ENCODE measurements at places on chromosomes 13 and 19. TPM values are rescaled to one million over a fixed set of nuclear protein-coding genes. Genes with fewer than 3 reads are reported as not detected.

DNA sequence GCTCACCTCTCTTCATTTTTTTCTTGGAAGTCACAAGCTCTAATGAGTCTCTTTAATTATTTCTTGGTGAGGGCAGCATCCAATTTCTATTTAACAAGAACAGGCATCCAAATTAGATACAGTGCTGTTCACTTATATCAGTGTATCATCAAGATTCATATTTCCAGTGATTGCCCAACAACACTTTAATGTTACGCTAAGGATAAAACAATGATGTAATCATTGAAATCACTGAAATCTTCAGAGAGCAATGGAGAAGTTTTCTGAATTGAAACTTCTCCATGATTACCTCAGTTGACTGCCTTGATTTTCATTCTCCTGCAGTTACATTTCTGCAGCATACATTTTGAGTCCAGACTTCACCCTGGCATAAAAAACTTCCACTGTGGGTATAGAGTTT, 17.1 kb upstream of the LRCH1 start:
- DNase-seq, result no peak

The FBXO27 gene
- 15.1 TPM for total RNA-seq

The SMIM17 gene
- total RNA-seq, result not detected

GRCh38 chr19:51027126-51027806, 850 bp upstream of the KLK11 start:
- DNase-seq, result no peak

DNA sequence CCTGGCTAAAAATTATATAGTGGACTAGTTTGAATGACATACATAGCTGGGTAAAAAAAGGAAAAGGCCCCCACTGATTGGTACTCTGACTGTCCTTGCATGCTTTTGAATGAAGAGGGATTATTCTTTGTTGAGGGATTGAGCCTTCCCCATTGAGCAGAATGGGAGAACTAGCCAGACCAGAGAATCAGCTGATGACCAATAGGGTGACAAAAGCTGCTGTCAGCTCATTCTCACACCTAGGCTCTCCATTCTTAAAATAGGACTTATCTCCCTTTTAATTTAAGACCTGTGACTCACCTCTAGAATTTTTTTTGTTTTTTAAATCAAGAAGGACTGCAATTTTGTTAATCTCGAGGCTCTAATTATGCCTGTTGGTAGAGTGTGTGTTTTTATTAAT, 79.3 kb downstream of the CRYL1 start:
- DNase-seq, result no peak

Data from Right ventricle myocardium inferior (tissue), 1 donor.